ENCODE measurements at places on chromosomes 1 and 21.

DNA sequence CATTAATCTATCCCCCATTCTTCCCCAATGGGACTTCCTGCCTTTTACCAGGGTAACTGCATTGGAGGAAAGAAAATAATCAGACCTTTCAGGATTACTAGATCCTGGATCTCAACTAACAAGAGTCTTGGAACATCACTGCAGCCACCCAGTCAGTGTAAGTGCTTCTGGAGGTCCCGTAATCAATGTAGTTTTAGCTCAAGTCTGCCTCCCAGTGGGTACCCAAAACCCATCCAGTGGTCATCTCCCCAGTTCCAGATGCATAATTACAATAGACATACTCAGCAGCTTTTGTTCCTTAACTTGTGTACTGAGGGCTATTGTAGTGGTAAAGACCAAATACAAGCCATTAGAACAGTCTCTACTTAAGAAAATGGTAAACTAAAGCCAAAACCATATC, 319.1 kb downstream of the GPATCH2 start:
- DNase-seq: no peak

DNA sequence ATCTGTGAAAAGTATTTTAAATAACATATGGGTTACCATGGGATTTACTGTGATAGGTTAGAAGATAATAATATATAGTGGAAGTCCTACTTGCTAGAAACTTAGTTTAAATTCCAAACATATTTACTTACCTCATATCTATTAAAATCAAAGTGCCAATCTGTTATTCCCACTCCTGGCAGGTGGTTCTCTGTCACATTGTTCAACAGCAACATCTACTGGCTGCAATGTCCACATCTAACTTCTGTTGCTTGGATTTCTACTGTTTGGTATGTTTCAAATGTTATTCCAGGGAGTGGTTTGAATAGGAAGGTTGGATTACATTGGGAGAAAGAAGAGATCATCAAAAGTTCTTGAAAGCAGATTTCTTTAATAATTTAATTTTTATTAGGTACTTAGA, 122.5 kb upstream of the NCAM2 start:
- no peak for DNase-seq

DNA sequence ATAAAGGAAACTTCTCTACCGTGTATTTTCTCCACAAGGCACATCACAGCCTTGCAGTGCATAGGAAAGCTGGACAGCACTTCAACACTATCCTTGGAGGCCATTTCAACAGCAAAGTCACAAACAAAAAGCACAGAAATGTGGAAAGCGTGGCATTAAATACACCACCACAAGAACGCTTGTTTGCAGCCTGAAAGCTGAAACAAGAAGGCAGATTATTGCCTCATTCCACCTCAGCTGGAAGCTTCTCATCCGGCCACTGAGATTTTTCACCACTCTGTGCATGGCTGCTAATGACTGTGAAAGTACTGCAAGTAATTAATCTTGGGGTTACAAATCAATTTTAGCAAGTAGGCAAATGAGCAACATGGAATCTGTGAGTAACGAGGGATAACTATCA, 50.9 kb upstream of the GALNT2 start:
- DNase-seq: no peak

- no peak for DNase-seq
These were observed 658 bp downstream of the UBXN11 start for GRCh38 chr1:26305667-26306289.

GRCh38 chr1:152517237-152517811, 3.0 kb downstream of the CRCT1 start:
- no peak for DNase-seq

Data from vagina (tissue), 2 donors.